Uterus (tissue), 4 donors: ENCODE measurements at places on chromosomes 5 and 9. TPM values are rescaled to one million over a fixed set of nuclear protein-coding genes. Genes with fewer than 3 reads are reported as not detected.

CDO1 gene
- 11.3 TPM for total RNA-seq

KIAA1958 gene
- total RNA-seq, result 7.4 TPM

TTC16 gene
- 0.67 TPM for total RNA-seq

FOXD1 gene
- total RNA-seq, result 1.3 TPM
